GM04504 (cell line): ENCODE measurements at places on chromosomes 12 and 14.

DNA sequence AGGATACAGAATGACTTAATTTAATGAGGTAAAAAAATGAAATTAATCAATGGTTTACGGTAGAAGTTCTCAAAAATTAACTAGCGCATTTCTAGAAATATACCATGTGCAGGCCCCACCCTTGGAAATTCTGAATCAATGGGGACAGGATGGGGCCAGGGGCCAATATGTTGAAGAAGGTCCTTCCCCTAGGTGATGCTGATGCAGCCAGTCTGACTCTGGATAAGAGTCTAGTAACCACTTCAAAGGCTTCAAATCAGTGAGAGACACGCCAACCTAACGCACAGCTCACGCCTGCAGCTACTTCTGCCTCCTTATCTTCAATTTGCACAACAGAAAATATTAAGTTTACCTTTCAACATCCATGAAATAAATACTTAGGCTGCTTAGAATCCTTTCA is 14.9 kb downstream of the GIT2 start:
- no peak for DNase-seq

GRCh38 chr12:57238854-57239554 is 9.5 kb downstream of the SHMT2 start:
- DNase-seq = peak; percentile 82

DNA sequence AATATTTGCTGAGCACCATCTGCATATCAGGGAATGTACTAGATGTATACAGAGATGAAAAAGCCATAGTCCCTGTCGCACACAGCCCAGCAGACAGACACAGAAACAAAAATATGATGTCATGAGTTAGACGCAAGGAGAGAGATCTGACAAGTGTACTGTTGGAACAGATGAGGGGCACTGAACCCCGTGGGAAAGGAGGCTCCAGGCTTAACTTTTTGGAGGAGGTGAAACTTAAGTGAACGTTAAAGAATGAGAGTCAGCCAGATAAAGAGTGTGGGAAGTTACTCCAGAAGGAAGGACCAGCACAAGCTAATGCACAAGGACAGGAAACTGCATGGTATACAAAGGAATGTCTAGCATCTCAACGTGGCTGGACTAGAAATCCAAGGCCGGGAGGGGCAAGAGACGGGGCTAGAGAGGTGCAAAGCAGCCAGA is 2.5 kb upstream of the ACTN1 start:
- DNase-seq = no peak

DNA sequence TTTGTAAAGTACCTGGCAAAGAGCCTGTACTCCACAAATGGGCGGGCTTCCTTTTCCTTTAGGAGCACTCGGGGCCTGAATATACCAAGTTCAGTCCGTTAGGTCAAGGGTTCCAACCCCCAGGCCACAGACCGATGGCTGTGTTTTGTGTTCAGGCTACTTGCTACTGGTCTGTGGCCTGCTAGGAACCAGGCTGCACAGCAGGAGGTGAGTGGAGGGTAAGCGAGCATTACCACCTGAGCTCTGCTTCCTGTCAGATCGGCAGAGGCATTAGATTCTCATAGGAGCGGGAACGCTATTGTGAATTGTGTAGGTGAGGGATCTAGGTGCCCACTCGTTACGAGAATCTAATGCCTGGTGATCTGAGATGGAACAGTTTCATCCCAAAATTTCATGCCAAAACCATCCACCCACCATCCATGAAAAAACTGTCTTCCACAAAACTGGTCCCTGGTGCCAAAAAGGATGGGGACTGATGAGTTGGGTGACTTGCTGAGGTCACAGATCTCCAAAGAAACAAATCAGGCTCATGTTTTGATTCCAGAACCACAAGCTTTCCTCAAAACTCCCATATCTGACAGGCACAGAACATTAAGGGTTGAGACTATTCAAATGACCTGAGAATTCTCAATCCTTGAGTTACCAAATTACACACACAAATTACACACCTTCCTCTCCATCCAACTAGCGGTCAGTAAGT is 4.2 kb downstream of the CSRP2 start:
- DNase-seq = no peak

- no peak for DNase-seq
Observed at GRCh38 chr12:67386869-67387565, 117.9 kb downstream of the CAND1 start.

DNA sequence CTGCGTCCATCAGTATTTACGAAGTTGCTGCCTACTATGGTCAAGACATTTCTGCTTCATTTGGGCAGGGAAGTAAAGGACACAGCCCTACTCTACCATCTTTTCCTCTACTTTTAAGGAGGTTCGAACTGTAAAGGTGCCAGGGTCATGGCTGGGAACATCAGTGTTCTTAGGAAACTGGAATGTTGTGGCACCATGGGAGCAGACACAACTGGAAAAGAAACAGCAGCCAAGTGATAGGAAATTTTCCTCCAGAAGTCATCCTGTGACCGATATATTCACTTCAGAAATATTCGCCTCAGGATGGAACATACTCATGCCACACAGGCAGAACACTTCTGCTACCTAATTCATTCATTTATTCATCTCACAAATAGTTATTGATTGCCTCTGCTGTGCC is 104.4 kb downstream of the ETV6 start:
- no peak for DNase-seq
